ENCODE measurements at places on chromosomes 1 and 21. TPM values are rescaled to one million over a fixed set of nuclear protein-coding genes. Genes with fewer than 3 reads are reported as not detected.

DNA sequence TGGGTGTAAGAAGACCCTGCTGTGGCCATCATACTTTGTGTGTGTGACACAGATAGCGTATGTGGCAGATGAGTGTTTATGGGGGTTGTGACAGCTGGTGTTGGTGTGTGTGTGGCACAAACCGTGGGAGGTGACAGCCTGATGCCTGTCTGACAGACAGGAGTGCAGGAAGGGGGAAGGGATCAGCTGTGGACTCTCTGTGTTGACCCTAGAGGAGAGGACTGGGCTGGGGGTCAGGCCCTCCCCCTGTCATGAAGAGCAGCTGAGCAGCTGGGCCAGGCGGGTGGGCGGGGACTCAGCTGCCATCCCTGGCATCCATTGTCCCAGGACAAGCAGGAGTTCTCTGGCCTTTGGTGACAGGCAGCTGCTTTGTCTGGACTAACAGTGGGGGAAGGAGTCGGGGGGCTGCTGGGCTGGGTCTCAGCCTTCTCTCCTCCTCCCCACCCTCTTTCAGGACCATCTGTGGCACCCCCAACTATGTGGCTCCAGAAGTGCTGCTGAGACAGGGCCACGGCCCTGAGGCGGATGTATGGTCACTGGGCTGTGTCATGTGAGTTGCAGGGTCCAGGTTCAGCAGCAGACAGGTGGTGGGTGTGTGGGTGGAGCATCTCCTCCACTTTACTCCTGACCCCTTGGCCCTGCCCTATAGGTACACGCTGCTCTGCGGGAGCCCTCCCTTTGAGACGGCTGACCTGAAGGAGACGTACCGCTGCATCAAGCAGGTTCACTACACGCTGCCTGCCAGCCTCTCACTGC lies 2.3 kb downstream of the PLK3 start:
- peak overlapping the region; percentile 97 for H3K27ac ChIP-seq
- peaks cover 33% of the 10 kb centered on the region for H3K36me3 ChIP-seq
- H3K27me3 ChIP-seq = no peaks in the 10 kb centered on the region
- peaks cover 64% of the 10 kb centered on the region for H3K4me1 ChIP-seq

- H3K4me1 ChIP-seq = peaks cover 29% of the 10 kb centered on the region
- no peak overlapping the region for H3K4me3 ChIP-seq
- no peak for DNase-seq
- no peaks in the 10 kb centered on the region for H3K36me3 ChIP-seq
- H3K27me3 ChIP-seq = no peaks in the 10 kb centered on the region
Measured at GRCh38 chr1:198116069-198116468, 40.7 kb upstream of the NEK7 start.

DNA sequence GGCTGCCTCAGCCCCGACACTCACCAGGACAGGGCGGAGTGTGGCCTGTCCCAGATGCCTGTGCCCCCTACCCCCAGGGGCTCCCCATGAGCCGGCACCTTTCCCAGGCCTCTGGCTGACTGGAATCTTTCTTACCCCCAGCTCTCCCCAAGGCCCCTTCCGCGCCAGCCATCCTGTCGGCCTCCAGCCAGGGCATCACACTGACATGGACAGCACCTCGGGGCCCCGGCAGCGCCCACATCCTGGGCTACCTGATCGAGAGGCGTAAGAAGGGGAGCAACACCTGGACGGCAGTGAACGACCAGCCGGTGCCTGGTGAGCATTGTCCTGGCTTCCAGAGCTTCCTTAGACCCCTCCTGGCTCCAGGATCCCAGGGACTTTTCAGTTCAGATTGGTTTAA lies 26.5 kb downstream of the IGFN1 start:
- no peak overlapping the region for H3K27ac ChIP-seq
- DNase-seq = no peak
- H3K36me3 ChIP-seq = no peaks in the 10 kb centered on the region
- no peaks in the 10 kb centered on the region for H3K27me3 ChIP-seq
- H3K4me1 ChIP-seq = no peaks in the 10 kb centered on the region

The CREB3L4 gene
- total RNA-seq = 3.2 TPM
